ENCODE measurements at places on chromosomes 3 and 15. TPM values are rescaled to one million over a fixed set of nuclear protein-coding genes. Genes with fewer than 3 reads are reported as not detected.

MCF2L2 gene
- 9.3 TPM for polyA plus RNA-seq

ARID3B gene
- 12.8 TPM for polyA plus RNA-seq

PRKCD gene
- not detected for polyA plus RNA-seq

MITF gene
- not detected for polyA plus RNA-seq

RHCG gene
- polyA plus RNA-seq: 0.32 TPM

EBLN2 gene
- 8.3 TPM for polyA plus RNA-seq

TERC gene
- not detected for polyA plus RNA-seq

CPNE4 gene
- 0.59 TPM for polyA plus RNA-seq

PP2D1 gene
- polyA plus RNA-seq: not detected

GOLGA8G gene
- polyA plus RNA-seq: not detected
